ENCODE measurements at places on chromosomes 13 and 19.

- DNase-seq, result no peak
Observed at GRCh38 chr19:41915021-41915775, 13.1 kb downstream of the ERFL start.

- no peak for DNase-seq
Observed at GRCh38 chr19:48645620-48646000, 377 bp downstream of the CA11 start.

DNA sequence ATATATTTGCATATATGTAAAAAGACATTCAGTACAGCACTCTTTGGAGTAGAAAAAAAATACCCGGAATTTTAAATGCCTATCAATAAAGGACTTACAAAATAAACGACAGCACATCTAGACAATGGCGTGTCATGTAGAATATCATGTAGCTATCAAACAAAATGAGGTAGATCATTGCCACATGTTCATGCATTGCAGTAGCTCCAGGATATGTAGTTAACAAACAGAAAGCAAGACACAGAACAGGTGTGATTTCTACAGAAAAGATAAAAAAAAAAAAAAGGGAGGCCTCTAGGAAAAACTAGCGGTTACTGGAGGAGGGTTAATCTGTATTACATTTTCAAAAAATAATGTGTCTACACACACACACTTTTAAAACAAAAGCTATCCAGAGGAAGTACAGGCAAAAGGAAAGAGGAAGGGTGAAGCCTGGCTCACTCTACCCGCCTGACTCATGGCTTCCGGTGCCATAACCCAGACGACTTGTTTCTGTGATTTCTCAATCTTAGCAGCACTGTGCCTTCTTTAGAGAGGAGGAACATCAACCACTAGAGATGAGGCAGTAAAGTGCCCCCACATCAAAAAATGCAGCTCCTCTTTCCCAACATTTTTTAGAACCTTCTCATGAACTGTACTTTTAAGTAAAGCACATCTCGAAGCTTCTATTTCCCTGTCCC lies 6.9 kb downstream of the KCTD12 start:
- peak; percentile 82 for DNase-seq

- DNase-seq, result no peak
Observed at GRCh38 chr13:103931885-103932284, 865.7 kb upstream of the SLC10A2 start.

DNA sequence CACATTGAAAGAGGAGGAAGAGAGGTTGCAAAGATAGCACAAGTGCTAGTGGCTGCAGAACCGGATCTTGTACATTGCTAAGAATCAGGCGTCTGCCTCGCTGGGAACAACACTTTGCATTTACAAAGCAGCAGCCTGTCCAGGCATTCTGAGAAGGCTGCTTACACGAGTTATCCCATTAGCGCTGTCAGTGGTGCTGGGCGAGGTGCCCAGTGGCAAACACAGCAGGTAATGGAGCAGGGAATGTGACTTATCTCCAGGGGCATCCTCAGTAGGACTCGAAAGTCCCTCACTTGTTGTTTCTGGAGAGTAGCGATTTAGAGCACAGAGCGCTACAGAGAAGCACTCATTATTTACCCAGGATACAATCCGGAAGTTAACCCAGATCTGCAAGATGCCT lies 209.6 kb downstream of the OLFM4 start:
- DNase-seq, result no peak

- no peak for DNase-seq
Observed at GRCh38 chr13:60661521-60661920, 264.5 kb downstream of the TDRD3 start.

DNA sequence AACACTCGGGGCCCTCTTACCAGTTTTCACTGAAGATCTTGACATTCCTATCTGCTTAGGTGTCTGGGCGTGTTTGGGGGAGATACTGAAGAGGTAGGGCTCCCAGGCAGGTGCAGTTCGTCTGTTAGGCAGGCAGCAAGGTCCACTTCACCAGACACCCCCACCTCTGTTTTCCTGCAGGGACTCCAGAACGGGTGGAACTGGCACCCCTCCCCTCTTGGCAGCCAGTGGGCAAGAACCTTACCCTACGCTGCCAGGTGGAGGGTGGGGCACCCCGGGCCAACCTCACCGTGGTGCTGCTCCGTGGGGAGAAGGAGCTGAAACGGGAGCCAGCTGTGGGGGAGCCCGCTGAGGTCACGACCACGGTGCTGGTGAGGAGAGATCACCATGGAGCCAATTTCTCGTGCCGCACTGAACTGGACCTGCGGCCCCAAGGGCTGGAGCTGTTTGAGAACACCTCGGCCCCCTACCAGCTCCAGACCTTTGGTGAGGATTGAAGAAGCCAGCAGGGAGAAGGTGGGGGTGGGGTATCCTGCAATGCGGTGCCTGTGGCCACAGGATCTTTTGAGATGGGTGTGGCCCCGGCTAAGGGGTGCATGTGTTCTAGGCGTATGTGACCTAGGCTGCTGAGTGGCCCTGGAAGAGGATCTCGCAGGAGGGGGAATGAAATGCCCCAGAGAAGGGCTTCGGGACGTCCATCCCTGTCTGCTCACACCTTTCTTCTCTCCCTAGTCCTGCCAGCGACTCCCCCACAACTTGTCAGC lies 3.3 kb upstream of the ICAM4 start:
- no peak for DNase-seq
